Fibroblast of skin of left biceps (primary cell): ENCODE measurements at places on chromosomes 3 and 15.

GRCh38 chr3:169181666-169182065 is 481.8 kb downstream of the MECOM start:
- DNase-seq = no peak

- DNase-seq = no peak
These were observed 120.1 kb upstream of the NMNAT3 start for GRCh38 chr3:139797724-139798343.

- no peak for DNase-seq
These were observed 4.3 kb downstream of the RNU6-1 start for GRCh38 chr15:67835297-67836133.

DNA sequence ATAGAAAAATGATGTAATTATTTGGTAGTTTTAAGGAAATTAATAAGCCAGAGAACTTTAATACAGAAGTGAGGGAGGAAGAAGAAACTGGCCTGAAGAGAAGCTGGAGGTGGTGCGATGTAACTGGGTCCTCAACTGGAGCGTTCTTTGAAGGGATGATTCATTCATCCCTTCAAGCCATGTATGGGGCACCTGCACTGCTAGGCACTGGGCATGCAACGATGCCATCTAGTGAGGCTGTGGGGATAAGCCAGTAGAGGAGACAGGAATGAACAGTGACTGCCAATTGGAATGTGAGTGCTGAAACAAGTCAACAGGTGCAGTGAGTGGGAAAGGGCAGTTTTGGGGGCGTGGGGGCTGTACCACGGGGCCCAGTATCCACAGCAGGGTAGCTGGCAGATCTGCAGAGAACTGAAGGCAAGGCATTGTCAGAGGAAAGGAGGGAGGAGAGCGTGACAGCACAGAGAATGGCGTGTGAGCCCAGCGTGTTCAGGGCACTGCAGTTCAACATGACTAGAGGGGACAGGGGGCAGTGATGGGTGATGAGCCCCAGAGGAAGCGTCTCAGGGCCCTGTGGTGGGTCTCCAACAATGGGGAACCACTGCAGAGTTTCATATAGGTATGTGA is 3.8 kb upstream of the KIF23 start:
- DNase-seq = no peak

GRCh38 chr3:30535525-30535924 is 70.9 kb upstream of the TGFBR2 start:
- DNase-seq = no peak

- no peak for DNase-seq
These were observed 642.9 kb upstream of the KCNMB2 start for GRCh38 chr3:177893331-177893730.

DNA sequence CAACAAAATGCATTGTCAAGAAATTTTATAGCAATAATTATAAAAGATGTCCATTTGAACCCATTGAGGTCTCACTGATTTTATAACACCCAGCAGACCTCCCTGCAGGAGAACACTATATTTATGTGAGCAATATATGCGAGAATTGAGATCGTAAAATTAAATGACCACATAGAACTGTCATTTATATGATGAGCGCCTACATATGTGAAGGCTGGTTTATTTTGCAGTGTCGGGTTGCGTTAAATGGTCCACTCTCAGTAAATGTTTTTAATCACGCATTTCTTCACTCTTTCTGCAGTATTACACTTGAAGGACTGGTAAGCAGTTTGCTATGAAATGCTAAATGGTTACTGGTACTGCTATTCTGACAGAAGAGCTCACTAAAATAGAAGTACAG is 408.5 kb upstream of the AGTR1 start:
- no peak for DNase-seq

- DNase-seq = no peak
These were observed 149.5 kb downstream of the RYR3 start for GRCh38 chr15:33460166-33460805.
